ENCODE measurements at places on chromosomes 1 and 21.

GRCh38 chr1:62621907-62622306, 24.6 kb downstream of the ANGPTL3 start:
- DNase-seq: no peak

DNA sequence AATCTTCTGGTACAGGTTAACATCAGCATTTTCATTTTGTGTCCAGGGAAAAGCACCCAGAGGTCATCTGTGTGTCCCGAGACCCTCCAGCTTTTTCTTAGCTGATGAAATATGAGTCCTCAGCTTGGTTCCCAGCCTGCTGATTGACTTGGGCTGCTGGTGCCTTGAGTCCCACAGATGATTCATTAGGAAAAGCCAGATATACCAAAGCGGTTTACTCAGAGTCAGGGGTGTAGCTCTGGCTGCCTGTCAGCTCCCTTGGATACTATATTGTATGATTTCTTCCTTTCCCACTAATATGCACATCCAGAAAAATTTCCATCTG, 43.7 kb upstream of the MAB21L3 start:
- no peak for DNase-seq

DNA sequence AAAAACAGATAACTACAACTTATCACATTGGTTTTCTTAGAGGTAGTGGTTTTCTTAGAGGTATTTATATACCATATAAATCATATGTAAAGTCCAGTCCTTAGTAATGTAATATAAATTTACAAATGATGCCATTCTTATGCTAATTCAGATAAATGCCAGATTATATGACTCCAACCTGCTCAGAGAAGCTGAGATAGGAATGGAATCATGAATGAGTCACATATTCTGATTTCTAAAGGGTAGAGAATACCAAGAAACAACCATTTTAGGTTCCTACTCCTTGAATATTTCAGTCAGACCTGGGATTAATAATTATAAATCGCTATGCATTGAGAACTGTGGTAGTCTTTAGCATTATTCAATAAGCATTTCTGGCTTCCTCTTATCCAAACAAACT, 760.1 kb upstream of the NEGR1 start:
- no peak for DNase-seq

DNA sequence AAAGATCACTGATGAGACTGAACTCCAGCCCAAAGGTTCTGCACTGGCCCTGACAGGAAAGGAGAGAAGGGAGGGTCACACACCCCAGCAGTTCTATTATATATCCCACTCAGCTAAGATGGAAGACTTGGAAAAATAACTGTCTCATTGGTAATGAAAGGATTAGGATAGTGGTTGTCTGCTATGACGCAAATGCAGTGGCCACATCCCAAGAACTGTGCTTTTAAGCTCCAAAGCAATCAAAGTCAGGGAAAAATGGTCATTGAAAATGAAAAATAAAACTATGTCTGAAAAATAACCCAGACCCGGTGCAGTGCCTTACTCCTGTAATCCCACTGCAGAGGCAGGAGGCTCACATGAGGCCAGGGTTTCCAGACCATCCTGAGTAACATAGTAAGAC, 31.0 kb downstream of the PSMG1 start:
- no peak for DNase-seq

GRCh38 chr1:56573311-56573710, 6.1 kb downstream of the PLPP3 start:
- DNase-seq: no peak

DNA sequence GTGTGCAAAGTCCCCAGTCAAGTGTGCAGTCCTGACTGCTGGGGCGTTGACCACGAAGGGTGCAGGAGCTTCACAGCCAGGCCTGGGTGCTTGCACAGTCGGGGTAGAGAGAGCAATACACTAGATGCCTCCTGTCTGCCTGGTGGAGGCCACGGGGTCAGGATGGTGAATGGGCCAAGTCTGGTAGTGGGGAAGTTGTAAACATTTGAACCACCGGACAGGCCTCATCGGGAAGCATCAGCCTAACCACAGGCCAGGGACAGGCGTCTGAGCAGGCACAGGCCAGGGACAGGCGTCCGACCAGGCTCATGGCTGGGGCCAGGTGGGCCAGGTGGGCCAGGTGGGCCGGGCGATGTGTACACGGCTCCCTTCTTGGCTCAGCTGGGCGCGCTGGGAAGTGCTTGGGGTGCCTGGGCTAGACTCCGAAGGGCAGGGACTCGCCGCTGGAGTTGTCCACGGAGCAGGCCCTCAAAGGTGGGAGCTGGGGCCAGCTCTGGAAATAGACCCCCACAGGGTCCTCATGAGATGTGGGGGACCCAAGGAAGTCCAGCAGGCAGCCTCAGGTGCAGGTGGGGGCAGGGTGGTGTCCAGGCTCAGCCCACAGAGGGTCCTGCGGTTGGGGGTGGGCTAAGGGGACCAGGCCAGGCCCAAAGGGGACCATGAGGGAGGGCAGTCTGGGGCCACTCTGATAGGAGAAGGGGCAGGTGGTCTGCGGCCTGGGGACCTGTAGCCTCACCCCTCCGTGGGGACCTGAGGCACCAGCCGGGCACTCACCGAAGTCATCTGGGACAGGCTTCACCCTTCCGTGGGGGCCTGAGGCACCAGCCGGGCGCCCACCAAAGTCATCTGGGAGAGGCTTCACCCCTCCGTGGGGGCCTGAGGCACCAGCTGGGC, 15.0 kb downstream of the COL6A1 start:
- no peak for DNase-seq

GRCh38 chr1:101706366-101706765, 290.4 kb downstream of the OLFM3 start:
- no peak for DNase-seq

GRCh38 chr1:42456010-42456753, at the start of the genes PPCS and ZMYND12:
PPCS (plus strand) TSS chr1:42456543; CDS start chr1:42456566, 23 bp downstream.
ZMYND12 (minus strand) TSS chr1:42456022; CDS start chr1:42455997, 25 bp downstream.
- peak; percentile 76 for DNase-seq

- DNase-seq: no peak
These were observed 210.0 kb upstream of the FOXD3 start for GRCh38 chr1:63112155-63112900.

DNA sequence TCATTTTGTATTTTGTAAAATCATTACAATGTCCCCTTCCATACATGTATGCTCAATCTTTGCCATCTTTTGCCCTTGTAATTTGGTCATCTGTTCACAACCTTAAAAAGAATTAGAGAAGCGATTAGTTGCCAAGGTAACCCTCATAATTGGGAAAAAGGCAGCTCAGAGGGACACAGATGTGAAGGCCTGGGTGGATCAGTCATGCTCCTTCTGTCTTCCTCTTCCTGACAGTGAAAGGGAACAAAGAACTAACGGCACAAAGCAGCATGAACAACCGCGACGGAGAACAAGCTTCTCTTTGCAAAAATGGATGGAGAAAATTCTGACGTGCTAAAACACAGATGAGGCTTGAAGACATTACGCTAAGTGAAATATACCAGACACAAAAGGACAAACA, 78.7 kb upstream of the COG2 start:
- no peak for DNase-seq

DNA sequence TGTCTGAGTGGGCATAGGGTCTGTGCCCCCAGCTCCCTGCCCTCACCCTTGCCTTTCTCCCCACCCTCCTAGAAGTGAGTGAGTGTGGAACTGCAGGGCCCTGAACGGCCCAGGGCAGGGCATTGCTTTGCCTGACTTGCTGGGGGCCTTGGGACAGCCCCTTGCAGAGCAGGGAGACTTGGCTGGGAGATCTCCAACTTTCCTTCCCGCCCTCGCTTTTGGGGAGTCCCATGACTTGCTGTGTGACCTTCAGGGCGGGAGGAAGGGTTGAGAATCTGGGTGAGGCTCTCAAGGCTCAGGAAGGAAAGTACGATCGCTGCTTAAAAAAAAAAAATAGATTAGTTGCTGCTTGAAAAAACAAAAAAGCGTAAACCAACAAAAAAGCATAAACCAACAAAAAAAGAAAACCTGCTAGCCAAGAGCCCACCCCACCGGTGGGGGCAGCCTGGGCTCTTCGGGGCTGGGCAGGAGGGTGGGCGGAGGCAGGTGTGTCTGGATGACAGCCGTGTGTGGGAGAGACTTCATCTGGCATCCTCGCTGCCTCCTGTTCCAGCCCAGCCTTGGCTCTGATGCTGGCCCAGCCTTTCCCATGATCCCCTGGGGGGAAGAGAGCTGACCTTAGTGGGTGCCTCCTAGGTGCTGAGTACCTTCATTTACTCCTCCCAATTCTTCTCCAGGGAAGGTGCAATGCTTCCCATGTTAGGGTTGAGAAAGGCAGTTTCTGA, 6.5 kb downstream of the NBL1 start:
- no peak for DNase-seq

GRCh38 chr1:207867136-207868109, 43.5 kb downstream of the CD34 start:
- DNase-seq: no peak

DNA sequence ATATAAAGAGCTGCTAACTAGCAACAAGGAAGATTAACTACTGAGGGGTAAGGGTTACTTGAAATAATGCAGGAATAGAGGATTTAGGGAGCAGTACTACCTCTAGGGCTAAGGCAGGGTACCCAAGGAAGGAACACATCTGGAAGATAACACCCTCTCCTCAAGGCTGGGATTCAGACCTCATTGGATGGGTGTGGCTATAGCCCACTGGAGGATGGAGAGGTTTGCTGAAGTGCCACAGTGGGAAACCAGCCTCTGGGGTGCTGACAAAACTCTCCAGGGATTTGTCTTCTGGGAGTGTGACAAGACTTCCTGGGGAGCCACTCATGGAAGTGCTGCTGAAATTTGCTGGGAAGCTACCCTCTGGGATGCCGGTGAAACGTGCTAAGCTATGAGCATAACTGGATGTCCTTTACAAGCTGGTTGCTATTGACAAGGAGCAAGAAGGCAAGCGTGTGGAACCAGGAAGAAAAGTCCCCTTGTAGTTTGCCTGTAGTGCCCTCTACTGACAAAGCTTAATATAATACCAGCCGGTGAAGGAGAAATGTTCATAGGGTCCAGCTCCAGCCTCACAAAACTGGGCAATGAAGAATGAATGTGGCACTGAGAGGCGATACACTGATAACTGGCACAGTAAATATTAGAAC, 122.8 kb upstream of the USP24 start:
- DNase-seq: no peak

DNA sequence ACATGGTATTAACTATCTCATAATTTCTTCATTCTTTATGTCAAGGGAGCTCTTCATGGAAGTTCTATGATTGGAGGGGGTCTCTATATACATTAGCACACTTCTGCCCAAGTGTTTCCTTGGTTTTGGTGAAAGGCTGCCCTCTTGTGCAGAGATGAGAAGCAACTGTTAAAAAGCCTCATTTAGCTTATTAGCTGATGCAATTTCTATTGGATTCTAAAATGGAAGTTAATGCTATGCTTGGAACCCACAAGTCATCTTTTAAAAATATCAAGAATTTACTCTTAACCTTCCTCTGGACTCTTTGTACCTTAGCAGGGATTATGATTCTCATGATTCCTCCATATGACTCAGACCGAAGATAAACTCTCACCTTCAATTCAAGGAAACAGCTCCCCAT, 328.9 kb downstream of the PTBP2 start:
- no peak for DNase-seq

DNA sequence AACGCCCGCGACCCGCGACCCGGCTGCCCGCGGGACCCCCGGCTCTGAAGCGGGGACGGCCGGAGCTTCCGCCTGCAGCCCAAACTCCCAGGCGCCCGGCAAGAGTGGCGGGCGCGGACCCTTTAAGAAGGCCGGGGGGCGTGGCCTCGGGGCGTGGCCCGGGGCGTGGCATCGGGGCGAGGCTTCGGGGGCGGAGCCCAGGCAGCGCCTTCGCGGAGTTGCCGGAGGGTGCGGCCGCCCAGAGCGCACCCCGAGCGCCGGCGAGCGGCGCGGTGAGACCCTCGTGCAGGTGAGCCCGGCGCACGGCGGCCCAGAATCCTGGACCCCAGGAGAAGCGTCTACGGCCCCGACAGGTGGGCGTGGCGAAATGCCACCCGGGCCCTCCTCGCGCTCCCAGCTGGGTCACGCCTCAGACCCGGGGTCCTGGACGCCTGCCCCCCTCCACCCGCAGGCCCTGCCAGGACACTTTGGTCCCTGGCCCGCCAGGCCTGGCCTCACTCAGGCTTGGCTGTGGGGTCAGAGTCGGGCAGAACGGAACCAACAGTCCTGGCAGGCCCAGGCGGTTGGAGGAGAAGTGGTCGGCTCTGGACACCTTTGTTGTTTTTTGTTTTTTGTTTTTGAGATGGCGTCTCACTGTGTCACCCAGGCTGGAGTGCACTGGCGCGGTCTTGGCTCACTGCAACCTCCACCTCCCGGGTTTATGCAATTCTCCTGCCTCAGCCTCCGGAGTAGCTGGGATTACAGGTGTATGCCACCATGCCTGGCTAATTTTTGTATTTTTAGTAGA, 14.4 kb downstream of the RNF223 start:
- peak; percentile 91 for DNase-seq

DNA sequence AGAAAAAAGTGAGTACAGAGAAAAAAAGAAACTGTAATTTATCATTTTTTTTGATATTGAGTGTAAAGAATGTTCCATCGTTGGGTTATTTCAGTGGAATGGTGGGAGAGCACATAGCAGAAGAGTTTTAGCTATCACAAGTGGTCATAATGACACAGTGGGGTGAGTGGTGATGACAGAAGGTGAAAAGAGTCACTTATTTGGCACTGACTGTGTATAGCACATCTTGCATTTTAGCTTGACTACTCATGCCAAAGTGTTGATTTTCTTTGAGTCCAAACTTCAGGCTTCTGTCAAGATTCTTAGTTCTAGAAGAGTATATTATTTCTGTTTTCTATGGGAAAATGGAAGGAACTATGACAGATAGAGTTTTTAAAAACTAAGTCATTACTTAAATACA, 261.2 kb downstream of the GRIK1 start:
- DNase-seq: no peak

- no peak for DNase-seq
These were observed 1.7 kb downstream of the SSX2IP start for GRCh38 chr1:84688463-84689061.

DNA sequence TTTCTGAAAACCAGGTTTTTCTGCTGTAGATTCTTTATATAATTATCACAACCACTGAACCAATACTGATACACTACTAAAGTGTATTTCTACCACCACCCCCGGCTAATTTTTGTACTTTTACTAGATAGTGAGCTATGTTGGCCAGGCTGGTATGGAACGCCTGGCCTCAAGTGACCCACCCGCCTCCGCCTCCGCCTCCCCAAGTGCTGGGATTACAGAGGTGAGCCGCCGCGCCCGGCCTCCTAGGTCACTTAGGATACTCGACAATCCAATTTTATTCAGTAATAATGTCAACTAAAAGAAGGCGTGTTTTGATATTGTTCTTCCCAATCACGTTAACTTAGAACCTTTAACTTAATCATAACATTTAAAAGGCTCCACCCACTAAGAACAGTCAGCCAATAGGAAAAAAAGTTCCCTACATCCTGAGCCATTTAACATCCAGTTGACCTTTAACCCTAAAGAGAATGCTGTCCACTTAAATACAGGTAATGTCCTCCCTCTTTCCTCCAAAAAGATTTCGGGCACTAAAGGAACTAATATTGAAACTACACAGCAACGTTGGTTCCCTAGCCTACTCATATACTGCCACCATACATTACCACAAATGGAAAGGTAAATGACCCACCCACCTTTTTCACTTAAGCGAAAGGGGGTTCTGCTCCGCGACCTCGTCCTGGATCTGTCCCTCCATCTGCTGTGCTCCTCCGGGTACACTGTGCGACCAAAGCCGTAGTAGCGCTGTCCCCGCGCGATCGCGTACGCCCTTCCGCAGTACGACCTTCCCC, 1.2 kb downstream of the RSRP1 start:
- no peak for DNase-seq

- no peak for DNase-seq
These were observed 54.5 kb upstream of the PLXNA2 start for GRCh38 chr1:208298593-208299269.

GRCh38 chr1:117591252-117591651, 14.6 kb upstream of the TENT5C start:
- DNase-seq: no peak

GRCh38 chr1:193448682-193449461, 262.5 kb upstream of the B3GALT2 start:
- DNase-seq: no peak

GRCh38 chr1:98453066-98453465, 208.5 kb upstream of the SNX7 start:
- DNase-seq: no peak

All from stimulated activated CD8-positive, alpha-beta memory T cell treated with anti-CD3 and anti-CD28 coated beads, Interleukin-7, amount 100 ng/mL, for 1 hour (primary cell).